ENCODE measurements at places on chromosomes 13 and 19. TPM values are rescaled to one million over a fixed set of nuclear protein-coding genes. Genes with fewer than 3 reads are reported as not detected.

Gene ADM5
- total RNA-seq = 0.99 TPM

- DNase-seq = no peak
Observed at GRCh38 chr19:54247106-54247930, 4.7 kb upstream of the LILRA6 start.

Gene SIGLEC5
- total RNA-seq = not detected

DNA sequence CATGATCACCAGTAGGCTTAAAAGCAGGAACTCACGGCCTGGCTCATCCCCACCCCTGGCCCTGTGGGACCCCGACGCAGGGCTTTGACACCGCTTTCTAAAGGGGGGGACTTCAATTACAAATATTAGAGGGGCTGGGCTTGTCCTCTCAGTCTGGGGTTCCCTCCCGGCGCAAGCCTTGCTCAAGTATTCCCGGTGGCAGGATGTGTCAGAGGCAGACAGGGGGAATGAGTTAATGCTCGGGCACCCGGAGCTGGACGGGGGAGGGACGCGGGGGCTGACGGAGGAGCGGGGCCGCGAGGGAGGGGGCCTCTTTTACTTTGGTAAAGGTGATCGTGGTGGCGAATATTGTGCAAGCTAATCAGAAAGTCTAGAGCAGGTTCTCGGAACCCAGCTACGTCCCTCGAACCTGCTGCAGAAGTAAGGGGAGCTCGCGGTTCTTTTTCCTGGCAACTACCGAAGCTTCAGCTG lies 1.1 kb downstream of the FGF14 start:
- no peak for DNase-seq

DNA sequence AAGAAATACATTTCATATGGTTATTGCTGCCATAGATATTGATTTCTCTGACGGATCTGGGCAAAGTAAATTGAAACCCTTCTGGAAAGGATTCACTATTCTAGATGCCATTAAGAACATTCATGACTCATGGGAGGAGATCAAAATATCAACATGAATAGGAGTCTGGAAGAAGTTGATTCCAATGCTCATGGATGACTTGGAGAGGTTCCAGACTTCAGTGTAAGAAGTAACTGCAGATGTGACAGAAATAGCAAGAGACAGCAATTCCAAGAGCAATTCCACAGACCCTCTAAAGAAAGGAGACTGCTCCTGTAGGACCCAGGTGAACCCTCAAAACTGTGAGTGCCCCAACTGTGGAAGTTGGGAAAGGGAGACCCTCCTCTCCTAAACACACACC lies 30.9 kb upstream of the KCTD12 start:
- DNase-seq = peak; percentile 34

- DNase-seq = no peak
Observed at GRCh38 chr13:33757713-33758112, 60.2 kb upstream of the RFC3 start.

- peak; percentile 79 for DNase-seq
Observed at GRCh38 chr19:42401365-42402303, 11.5 kb upstream of the CNFN start.

DNA sequence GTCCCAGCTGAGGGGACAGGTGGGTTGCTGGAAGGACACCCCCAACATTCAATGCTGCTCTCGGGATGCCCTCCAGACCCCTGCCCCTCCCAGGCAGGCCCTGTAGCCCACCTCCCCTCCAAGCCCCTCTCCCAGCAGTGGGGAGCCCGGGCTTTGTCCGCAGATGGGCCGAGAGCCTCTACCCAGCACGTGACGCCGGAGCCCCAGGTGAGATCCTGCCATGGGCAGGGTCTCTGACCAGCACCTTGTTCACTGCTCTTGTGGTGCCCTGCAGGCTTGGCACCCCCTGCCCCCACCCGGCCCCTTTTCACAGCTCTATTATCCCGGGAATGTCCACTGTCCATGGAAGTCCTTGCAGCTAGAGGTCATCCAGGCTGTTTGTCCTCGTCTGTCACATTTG lies 76.5 kb downstream of the C1QTNF9 start:
- DNase-seq = no peak

DNA sequence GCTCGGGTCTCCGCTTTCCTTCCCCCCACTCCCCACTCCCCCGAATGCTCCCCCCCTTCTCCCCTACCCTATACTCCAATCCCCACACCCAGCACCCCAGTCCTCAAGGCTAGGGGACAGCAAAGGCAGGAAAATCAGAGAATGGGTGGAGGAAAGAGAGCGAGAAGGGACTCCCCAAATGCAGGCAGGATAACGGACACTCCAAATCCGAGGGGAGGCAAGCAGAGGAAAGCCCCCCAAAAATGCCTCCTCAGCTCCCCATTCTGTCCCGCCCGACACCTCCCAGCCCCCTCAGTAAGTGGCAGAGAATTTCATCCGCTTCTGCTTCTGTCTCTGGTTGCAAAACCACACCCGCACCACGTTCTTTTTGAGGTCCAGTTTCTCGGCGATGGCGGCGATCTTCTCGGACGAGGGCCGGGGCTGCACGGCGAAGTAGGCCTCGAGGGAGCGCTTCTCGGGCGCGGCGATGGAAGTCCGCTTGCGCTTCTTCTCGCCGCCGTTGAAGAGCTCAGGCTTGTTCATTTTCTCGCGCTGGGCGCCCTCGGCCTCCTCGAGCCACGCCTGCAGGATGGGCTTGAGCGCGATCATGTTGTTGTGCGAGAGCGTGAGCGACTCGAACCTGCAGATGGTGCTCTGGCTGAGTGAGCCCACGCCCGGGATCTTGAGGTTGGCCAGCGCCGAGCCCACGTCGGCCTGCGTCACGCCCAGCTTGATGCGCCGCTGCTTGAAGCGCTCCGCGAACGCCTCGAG lies 2.1 kb downstream of the POU4F1 start:
- no peak for DNase-seq

Gene ZSCAN4
- total RNA-seq = 0.67 TPM

DNA sequence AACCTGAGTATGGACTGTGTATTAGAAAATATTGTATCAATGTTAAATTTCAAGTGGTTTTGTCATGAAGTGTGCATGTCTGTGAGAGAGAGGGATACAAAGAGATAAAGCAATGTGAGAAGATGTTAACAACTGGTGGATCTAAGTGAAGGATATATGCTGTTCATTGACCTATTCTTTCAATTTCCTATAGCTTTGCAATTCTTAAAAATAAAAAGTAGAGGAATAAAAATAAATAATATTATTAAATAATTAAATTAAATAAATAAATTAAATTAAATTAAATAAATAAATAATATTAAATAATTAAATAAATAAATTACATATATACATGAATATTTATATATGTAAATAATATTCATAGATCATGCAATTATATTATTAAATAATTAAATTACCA lies 131.2 kb upstream of the DACH1 start:
- DNase-seq = no peak
